ENCODE measurements at places on chromosomes 1 and 21.

DNA sequence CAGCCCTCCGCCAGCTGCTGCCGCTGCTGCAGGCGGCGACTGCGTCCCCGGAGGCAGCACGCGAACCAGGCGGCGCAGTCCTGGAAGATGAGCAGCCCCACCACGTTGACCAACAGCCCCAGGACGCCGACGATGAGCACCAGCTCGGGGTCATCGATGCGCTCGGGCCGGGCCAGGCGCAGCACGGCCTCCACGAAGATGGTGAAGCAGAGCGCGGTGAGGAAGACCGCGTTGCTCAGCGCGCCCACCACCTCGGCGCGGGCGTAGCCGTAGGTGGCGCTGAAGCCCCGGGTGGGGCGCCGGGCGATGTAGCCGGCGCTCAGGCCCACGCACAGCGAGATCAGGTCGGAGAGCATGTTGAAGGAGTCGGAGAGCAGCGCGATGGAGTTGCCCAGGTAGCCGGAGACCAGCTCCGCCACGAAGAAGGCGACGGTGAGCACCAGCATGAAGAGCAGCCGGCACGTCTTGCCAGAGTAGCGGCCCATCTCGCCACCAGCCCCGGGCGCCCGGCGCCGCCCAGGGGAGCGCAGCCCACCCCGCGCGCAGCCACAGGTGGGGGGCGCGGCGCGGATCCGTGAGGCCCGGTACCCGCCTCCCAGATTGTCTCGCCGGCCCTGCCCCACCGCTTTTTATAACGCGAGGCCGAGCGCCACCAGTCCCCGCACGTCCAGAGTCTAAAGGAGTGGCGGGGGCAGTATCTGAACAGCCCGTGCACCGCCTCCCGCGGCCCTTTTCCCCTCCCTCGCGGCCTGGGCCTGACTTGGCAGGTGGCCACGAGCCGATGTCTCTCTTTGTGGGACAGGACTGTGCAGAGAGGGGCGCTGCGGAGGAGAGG lies at the start of gene SLC30A10:
SLC30A10 (minus strand) TSS at position 602 of the 835 bp plus-strand sequence; CDS start at position 485, 117 bp downstream.
- no peak for DNase-seq

DNA sequence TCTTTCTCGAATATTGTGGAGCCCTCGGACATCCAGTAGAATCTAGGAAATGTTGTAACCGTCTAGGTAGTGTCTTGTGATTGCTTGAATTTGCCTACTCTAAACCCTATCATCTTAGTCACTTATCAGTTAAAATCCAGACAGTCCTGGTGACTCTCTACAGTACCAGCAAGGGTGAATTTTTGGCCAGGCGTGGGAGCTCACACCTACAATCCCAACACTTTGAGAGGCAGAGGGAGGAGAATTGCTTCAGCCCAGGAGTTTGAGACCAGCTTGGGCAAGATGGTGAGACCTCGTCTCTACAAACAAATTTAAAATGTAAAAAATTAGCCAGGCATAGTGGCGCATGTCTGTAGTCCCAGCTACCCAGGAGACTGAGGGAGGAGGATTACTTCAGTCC lies 230.9 kb downstream of the CHRM3 start:
- no peak for DNase-seq

- no peak for DNase-seq
These were observed 9.9 kb upstream of the TDRD10 start for GRCh38 chr1:154492115-154492514.

GRCh38 chr1:170085091-170085490 lies 10.6 kb upstream of the KIFAP3 start:
- DNase-seq, result no peak

DNA sequence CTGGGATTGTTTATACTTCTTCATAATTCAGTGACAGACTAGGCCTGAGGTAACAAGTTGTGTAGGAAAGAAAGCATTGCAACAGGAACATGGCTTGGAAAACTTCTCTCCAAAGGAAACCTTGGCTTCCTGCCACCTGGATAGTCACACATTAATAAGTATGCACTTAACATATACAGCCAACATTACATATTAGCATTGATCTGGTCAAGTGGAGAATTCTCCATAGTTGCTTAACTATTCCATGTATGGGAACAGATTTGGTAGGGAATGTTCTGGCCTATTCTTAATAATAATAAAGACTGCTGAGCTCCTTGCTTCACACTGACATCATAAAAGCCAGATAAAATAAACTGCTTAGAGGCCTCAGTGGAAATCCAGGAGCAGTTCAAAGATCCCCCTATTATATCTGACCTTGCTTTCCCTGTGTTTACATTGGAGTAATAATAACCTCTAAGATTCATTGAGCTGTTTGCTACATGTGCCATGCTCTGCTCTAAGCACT lies 27.2 kb upstream of the NFIA start:
- no peak for DNase-seq

GRCh38 chr1:117678246-117678977 lies 72.6 kb downstream of the TENT5C start:
- DNase-seq, result no peak

DNA sequence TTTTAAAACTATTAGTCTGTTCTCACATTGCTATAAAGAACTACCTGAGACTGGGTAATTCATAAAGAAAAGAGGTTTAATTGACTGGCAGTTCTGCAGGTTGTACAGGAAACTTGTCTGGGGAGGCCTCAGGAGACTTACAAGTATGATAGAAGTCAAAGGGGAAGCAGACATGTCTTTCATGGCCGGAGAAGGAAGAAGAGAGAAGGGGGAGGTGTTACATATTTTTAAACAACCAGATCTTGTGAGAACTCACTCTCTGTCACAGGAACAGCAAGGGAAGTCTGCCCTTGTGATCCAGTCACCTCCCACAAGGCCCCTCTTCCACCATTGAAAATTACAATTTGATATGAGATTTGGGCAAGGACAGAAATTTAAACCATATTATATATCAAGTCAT lies 55.9 kb downstream of the CLIC4 start:
- DNase-seq, result no peak

GRCh38 chr21:40152476-40152875 lies 285.2 kb downstream of the PCP4 start:
- DNase-seq, result no peak

Measured in HCEC 1CT (cell line).